Activated T-cell treated with anti-CD3 and anti-CD28 coated beads, Interleukin-2, amount 50 U/mL, for 72 hours (primary cell): ENCODE measurements at places on chromosomes 16 and 17.

- H3K27me3 ChIP-seq: peaks cover 14% of the 10 kb centered on the region
- H3K4me3 ChIP-seq: no peak overlapping the region
- H3K4me1 ChIP-seq: no peaks in the 10 kb centered on the region
- no peaks in the 10 kb centered on the region for H3K36me3 ChIP-seq
- DNase-seq: no peak
These were observed 1.6 kb downstream of the PRSS41 start for GRCh38 chr16:2799859-2800226.

GRCh38 chr16:2738615-2739014 is 13.8 kb upstream of the SRRM2 start:
- no peaks in the 10 kb centered on the region for H3K4me1 ChIP-seq
- no peaks in the 10 kb centered on the region for H3K27me3 ChIP-seq
- no peak overlapping the region for H3K4me3 ChIP-seq

- no peak overlapping the region for H3K27ac ChIP-seq
- H3K36me3 ChIP-seq: peaks cover 5% of the 10 kb centered on the region
- no peaks in the 10 kb centered on the region for H3K27me3 ChIP-seq
These were observed 2.6 kb downstream of the LCMT1 start for GRCh38 chr16:25114121-25114520.

DNA sequence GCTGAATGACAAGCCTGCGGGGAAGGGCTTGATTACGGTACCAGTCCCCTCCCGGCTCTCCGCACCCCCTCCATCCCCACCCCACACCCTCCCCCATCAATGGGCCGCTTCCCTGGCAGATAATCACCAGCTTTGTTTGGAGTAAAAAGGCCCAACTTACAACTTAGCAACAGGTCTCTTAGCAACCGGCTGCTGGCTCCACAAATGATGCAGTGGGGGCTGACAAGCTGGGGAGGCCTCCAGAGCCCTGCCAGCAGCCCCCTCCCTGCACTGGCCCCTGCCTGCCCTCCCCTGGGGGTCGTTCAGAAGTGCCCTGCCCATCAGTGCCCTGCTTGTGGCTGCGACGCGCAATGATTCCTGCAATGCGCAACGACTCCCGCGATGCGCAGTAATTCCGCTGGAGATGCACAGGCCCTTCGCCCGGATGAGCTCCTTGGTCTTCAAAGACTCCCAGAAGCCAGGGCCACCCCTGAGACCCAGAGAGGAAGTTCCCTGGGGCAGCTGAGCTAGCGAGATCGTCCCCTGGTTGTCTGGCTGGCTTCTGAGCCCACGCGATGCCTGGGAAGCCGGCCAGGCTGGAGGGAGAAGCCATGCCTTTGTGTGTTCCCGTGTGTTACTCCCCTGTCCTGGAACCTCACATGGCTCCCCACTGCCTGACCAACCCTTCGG is 23.3 kb downstream of the CPNE2 start:
- H3K36me3 ChIP-seq: no peaks in the 10 kb centered on the region
- H3K27ac ChIP-seq: no peak overlapping the region
- H3K4me3 ChIP-seq: no peak overlapping the region
- no peaks in the 10 kb centered on the region for H3K4me1 ChIP-seq
- no peak for DNase-seq
- no peaks in the 10 kb centered on the region for H3K27me3 ChIP-seq

DNA sequence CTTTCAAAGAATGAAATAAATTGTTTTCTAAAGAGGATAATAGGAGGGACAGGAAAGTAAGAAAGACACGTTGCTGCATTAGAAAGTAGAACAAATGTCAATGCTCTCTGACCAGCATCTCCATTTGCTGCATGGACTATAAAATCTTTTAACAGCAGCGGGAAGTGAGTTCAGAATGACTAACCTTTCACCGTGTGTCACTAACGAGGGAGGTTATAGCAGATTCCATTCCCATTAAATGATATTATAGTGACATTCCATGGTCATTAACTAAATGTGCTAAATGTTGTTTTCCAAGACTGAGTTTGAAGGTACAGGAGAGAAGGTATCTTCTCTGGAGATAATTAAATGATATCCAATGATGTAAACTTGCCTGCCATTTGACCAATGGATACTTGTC is 127.1 kb upstream of the HS3ST3A1 start:
- no peak overlapping the region for H3K4me3 ChIP-seq
- peaks cover 1% of the 10 kb centered on the region for H3K36me3 ChIP-seq
- H3K4me1 ChIP-seq: no peaks in the 10 kb centered on the region
- H3K27me3 ChIP-seq: peaks cover under 1% of the 10 kb centered on the region
- no peak overlapping the region for H3K27ac ChIP-seq
- DNase-seq: no peak

GRCh38 chr17:82095777-82096708 is 2.0 kb downstream of the FASN start:
- peaks cover 23% of the 10 kb centered on the region for H3K4me1 ChIP-seq
- peak overlapping the region; percentile 79 for H3K4me3 ChIP-seq
- H3K27me3 ChIP-seq: no peaks in the 10 kb centered on the region

DNA sequence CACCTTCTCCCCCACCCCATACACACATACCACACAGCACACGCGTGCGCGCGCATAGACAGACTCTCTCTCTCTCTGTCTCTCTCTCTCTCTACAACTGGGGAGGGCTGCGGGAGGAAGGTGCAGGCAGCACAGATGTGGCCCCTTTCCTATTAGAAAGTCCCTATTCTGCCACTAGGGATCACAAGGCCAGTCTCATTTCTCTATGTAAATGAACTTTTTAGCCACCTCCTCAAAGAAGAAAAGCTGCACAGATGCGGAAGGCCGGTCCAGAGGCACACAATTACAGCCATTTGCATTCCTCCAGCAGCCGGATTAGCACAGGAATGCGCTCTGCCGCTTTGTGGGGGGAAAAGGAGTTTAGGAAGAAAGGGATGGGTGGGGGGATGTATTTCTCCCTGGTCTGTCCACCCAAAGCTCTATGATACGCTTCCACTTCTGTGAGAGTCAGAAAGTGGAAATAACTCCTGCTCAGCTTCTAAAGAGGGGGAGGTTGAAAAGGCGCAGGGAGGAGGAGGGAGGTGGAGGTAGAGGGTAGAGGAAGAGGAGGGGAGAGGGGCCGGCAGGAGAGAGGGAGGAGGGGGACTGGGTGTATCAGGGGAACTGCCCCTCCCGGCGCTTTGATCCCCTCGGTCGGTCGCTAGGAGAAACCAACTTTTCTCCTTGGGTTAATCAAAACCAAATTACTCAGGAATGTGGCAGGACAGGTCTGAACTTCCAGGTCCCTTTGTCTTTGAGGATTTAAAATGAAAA is 11.7 kb downstream of the ZFHX3 start:
- no peak for DNase-seq
- H3K27me3 ChIP-seq: peaks cover 39% of the 10 kb centered on the region
- H3K4me1 ChIP-seq: peaks cover 14% of the 10 kb centered on the region
- H3K4me3 ChIP-seq: no peak overlapping the region

GRCh38 chr16:31031276-31031675 is 2.1 kb upstream of the STX4 start:
- peaks cover 8% of the 10 kb centered on the region for H3K36me3 ChIP-seq
- no peak overlapping the region for H3K27ac ChIP-seq
- peaks cover 31% of the 10 kb centered on the region for H3K4me1 ChIP-seq
- DNase-seq: no peak
